Stimulated activated CD8-positive, alpha-beta memory T cell treated with anti-CD3 and anti-CD28 coated beads, Interleukin-15, amount 100 ng/mL, for 24 hours (primary cell): ENCODE measurements at places on chromosomes 1 and 21.

- no peak for DNase-seq
Observed at GRCh38 chr1:4699376-4700301, 45.2 kb downstream of the AJAP1 start.

DNA sequence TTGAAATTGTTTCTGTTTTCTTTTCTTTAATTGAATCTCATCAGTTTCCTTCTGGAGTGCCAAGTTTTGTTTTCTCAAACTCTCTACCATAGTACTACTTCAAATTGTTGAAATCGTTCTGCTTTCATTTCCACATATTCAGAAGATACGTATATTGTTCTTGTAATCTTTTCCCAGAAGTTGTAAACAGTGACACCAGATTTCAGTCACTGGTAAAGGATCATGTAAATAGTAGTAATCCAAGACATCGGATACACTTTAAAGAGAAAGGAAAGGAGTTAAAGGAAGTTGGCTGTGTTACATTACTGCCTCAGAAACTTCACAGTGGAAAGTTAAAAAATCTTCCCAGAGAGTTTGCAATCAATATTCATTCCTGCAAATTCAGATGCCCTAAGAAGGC, 67.5 kb downstream of the RGL1 start:
- DNase-seq = no peak

DNA sequence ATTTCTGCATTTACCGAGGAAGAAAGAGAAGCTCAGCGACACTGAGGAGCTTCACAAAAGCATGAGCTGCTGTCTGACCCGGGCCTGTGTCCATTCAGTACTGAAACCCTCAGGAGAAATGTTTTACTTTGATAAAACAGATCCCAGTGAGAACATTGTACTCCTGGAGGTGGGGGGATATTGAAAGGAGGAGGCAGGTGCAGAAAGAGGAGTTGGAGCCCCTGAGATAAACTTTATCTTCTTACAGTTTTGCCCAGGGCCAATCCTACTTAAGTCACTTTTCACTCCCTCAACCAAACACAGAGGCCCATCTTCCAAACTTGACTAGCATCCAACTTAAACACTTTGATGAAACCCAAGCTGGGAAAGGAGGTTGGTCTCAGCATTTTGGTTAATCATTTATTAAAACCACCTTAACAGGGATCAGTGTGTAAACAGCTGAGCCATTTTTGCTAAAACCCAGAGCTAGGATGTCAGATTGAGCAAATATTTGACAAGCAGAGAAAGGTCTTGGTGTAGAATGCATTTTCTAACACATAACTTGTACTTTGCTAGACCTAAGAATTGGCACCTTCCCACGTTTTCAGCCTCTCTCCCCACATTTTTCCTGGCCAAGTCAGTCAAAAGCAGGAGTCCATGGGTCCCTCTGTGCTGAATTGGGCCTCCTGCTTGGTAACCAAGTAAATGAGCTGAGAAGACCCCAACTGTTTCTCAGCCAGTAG, 32.5 kb upstream of the SARS1 start:
- DNase-seq = no peak

- no peak for DNase-seq
Observed at GRCh38 chr1:227094249-227094966, 154.3 kb downstream of the COQ8A start.

DNA sequence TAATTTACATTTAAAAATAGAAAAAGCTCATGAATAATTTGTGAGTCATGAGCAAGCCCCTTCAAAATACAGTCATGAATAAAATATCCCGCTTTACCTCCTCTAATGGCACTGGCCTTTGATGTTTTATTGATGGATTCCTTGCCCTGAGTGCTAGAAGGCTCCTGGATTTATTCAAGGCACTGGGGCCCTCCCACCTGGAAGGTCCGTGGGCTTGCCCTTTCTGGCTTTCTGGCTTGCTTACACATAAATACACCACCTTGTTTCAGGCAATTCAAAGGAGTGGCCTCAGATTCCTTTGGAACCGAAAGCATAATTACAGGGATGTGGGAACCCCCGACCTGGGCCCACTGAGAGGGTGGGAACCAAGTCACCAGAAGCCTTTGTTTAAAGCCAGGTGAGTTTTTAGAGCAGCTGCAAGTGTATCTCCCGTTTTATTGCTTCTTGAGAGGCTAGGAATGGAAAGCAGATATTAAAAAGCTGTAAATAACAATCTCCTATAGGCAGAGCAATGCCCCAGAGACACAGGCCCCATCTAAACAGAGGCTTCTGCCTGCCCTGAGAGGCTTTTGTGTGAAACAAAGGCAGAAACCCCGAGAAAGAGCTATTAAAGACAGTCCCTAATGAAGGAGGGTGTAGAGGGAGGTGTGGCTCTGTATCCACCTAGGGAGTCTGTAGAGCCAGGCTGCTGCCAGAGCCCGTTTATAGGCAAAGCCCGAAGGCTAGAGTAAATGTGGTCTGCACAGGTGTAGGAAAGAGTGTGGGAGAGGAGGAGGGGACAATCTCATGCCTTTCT, 126.4 kb downstream of the FAM78B start:
- DNase-seq = no peak

DNA sequence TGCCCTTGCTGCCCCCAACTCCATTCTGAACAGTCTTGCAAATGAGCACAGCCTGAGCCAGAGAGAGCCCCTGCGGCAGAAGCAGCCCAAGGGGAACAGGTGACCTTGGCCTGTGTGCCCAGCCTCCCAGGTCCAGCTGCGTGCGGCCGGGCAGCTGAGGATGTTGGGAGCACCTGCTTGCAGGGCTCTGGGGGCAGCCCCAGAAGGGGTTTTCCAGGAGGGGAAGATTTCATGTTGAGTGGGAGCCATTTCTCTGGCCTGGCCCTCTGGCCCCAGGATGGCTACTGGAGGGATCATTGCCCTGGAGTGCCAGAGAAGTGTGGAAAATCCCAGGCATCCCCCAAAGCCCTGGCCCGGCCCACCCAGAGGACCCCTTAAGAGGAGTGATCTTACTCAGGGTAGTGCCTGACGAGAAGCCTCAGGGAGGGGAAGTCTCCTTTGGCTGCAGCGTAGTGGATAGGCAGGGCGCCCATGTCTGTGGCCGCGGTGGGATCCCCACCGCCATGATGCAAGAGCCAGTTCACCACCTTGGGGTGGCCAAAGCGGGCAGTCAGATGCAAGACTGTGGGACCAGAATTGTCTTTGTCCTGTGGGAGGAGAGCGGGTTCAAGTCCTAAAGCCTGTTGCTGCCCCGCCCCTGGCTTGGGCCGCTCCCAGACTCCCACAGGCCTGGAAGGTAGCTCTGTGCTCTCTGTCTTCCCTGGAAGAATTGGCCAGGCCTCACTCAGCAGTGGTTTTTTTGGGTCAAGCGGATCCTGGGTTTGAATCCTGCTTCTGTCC, 20.6 kb upstream of the RNU1-4 start:
- DNase-seq = no peak

DNA sequence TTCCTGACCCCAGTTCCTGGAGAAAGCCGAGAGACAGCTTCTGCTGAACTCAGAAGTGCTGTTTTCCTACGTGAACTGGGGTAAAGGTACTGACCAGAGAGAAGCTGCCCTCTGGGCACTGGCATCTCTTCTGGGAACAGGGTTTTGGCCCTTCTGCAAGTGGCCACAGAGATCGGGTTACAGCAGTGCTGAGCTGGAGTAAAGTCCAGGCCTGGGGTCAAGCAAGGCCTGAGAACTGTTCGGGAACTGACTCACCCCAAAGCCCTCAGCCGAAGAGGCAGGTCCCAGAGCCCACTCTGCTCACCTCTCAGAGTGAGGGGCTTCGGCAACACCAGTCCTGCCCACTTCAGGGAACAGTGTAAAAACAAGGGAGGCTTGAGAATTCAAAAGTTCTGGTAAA, 177.2 kb upstream of the RUNX1 start:
- no peak for DNase-seq

DNA sequence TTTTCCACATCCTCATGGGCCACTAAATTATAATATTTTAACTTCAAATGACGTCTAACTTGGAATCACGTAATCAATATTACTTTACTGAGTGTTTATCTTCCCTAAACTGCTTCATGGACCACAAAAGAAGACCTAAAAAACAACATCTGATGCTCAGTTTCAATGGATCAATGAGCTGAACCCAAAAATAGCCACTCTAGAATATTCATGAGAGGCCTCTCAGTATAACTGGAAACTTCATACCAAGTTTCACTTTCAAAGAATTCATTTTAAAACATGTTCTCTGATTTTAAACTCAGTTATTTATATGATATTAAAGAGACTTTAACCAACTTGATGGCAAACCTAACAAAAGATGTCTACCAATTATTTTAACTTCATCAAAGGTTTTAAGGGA, 23.7 kb upstream of the TIAM1 start:
- DNase-seq = no peak

- no peak for DNase-seq
Observed at GRCh38 chr1:226973898-226974543, 33.9 kb downstream of the COQ8A start.

DNA sequence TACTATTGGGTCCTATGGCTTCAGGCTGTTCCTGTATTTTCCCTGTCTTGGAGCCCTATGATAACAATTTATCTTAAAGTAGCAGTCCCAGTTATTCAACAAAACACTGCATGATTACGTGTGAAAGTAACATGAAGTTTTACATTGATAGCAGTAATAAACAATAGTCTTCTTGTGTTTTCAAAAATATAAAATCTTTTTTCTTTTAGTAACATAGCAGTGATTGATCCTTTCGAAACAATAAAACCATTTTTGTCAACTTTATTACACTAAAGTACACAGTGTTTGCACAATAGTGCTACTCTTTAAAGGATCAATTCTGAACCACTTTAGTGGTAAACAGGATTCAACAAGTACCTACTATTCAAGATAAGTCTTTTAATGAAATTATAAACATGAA, 90.6 kb downstream of the GPATCH2 start:
- DNase-seq = no peak

- no peak for DNase-seq
Observed at GRCh38 chr1:71695821-71696220, 586.5 kb downstream of the NEGR1 start.

- DNase-seq = no peak
Observed at GRCh38 chr1:194161591-194161990, 975.2 kb upstream of the B3GALT2 start.

- DNase-seq = no peak
Observed at GRCh38 chr1:244064621-244065020, 13.5 kb downstream of the ZBTB18 start.

GRCh38 chr21:27570306-27570868, 603.5 kb upstream of the ADAMTS5 start:
- DNase-seq = no peak

GRCh38 chr1:117284399-117285215, 73.9 kb upstream of the VTCN1 start:
- DNase-seq = no peak

GRCh38 chr1:1237874-1238701, 6.1 kb downstream of the B3GALT6 start:
- no peak for DNase-seq

DNA sequence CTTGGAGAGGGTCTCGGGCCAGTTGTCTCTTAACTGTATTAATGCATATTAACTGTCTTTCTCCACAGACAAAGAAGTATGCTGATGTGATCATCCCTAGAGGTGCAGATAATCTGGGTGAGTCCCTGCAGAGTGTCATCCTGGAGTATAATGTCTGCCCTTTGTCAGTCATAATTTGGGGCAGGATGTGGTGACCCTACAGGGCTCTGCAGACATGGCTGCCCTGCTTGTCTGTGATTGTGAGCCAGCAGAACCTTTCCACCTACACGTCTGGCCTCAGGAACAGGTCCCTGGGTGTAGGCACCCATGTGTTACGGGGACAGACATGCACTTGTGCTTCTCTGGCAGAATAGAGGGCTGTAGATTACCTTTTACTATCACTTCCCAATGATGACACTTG, 78.4 kb downstream of the UCK2 start:
- no peak for DNase-seq

- DNase-seq = no peak
Observed at GRCh38 chr21:46475296-46475695, 16.6 kb downstream of the DIP2A start.
